ENCODE measurements at places on chromosomes 2 and 18.
A peak's percentile ranks its signal among the peaks of the same experiment; 100 is the strongest.

DNA sequence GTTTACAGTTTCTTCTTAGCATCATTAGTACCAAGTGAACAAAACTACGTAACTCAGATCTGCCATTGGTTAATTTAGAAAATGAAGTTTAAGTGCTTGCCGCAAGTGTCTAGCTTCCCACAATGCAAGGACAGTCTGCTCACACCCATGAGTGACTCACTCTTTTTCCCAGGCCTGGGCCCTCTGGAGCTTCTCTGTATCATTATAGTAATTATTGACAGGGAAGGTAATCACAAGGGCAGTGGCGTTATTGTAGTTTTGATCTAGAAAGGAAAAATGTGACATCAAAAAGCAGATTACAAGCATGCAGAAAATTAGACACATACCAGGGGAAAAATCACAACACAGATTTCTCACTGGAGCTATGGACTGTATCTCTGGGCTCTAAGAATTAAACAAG, 38.5 kb downstream of the NPC1 start:
- no peak overlapping the region for H3K4me3 ChIP-seq
- no peaks in the 10 kb centered on the region for H3K27me3 ChIP-seq
- no peaks in the 10 kb centered on the region for H3K4me1 ChIP-seq
- H3K27ac ChIP-seq: no peak overlapping the region

DNA sequence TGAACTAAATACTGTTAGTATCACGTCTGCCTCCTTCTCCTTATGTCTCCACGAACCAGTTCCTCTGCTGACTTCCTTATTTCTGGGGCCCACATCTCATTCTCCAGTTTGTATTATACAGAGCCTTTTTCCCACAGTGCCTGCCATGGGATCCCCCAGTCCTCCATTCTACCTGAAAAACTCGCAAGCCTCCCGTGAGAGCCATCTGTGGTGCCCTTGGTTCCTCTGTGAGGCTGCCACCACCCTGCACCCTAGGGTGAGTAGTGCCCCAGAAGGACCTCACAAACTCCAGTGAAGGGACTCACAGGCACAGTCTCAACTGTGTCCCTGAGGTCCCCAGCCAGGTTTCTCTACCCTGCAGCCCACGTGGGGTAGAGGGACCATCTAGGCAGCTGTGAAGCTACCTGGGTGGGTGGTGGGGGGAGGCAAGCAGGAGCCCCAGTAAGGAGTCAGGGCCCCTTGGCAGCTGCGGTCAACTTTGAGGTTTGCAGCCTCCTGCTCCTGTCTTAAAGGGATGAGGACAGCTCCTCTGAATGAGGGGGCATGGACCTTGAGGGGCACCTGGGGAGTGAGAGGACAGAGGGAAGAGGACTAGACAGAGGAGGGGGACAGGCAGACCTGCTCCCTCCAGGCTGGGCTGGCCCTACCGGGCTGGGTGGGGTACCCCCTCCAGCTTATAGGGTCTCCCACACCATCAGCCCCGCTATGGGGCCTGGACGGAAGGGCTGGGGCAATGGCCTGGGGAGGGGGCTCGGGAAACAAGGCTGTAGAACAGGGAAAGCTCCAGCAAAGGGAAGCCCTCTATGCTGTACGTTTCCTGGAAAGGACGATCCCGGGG, 1.0 kb downstream of the PSTPIP2 start:
- H3K36me3 ChIP-seq: no peaks in the 10 kb centered on the region
- no peak for DNase-seq
- peak overlapping the region; percentile 60 for H3K4me3 ChIP-seq
- H3K4me1 ChIP-seq: peaks cover 45% of the 10 kb centered on the region
- no peaks in the 10 kb centered on the region for H3K27me3 ChIP-seq
- H3K27ac ChIP-seq: peak overlapping the region; percentile 64

DNA sequence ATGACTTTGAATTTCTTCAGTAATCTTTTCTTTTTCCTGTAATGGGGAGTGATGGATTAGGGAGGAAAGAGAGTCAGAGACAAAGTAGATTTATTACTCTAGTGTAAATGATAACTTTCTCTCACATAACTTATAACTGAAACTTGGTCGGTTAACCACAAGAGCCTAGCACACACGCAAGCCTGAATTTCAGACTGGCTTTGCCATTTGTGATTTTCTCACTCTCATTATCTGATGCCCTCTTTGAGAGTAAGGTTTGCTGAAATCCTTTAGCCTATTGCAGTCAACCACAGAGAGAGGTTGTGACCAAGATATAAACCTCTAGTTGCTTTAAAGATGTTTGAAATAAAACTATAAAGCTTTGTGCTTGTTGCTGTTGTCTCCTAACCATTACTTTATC, 117.9 kb upstream of the NETO1 start:
- H3K27ac ChIP-seq: no peak overlapping the region
- no peak for DNase-seq
- H3K27me3 ChIP-seq: no peaks in the 10 kb centered on the region
- H3K36me3 ChIP-seq: no peaks in the 10 kb centered on the region

- no peaks in the 10 kb centered on the region for H3K36me3 ChIP-seq
- H3K27me3 ChIP-seq: no peaks in the 10 kb centered on the region
- H3K27ac ChIP-seq: no peak overlapping the region
- no peak for DNase-seq
Measured at GRCh38 chr2:164479460-164479859, 141.8 kb downstream of the GRB14 start.

DNA sequence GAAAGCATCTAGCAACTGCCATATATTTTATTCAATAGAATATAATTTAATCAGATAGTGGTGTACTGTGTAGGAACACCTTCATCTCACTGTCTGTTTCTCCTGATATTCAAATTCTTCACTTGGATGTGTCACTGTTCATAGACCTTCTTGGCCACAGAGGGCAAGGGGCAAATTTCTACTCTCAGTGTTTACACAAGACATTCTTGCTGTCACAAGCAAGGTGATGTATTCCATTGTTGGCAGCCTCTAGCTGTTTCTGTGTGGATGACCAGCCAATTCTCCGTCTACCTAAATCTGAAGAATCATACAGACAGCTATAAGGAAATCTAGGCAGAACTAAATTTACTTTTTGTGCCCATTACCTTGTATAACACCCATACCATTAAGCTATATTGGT, 948.3 kb downstream of the CNTNAP5 start:
- no peak overlapping the region for H3K27ac ChIP-seq
- H3K36me3 ChIP-seq: no peaks in the 10 kb centered on the region
- DNase-seq: no peak
- H3K4me3 ChIP-seq: no peak overlapping the region
- no peaks in the 10 kb centered on the region for H3K4me1 ChIP-seq
- H3K27me3 ChIP-seq: no peaks in the 10 kb centered on the region

- no peak overlapping the region for H3K27ac ChIP-seq
- no peaks in the 10 kb centered on the region for H3K36me3 ChIP-seq
- H3K4me3 ChIP-seq: no peak overlapping the region
- DNase-seq: no peak
- H3K4me1 ChIP-seq: no peaks in the 10 kb centered on the region
Measured at GRCh38 chr2:233803292-233803911, 25.3 kb downstream of the MROH2A start.

GRCh38 chr18:58186258-58186948, 142.4 kb downstream of the NEDD4L start:
- DNase-seq: no peak
- no peak overlapping the region for H3K27ac ChIP-seq
- no peak overlapping the region for H3K4me3 ChIP-seq
- H3K36me3 ChIP-seq: no peaks in the 10 kb centered on the region
- H3K4me1 ChIP-seq: no peaks in the 10 kb centered on the region
- no peaks in the 10 kb centered on the region for H3K27me3 ChIP-seq

DNA sequence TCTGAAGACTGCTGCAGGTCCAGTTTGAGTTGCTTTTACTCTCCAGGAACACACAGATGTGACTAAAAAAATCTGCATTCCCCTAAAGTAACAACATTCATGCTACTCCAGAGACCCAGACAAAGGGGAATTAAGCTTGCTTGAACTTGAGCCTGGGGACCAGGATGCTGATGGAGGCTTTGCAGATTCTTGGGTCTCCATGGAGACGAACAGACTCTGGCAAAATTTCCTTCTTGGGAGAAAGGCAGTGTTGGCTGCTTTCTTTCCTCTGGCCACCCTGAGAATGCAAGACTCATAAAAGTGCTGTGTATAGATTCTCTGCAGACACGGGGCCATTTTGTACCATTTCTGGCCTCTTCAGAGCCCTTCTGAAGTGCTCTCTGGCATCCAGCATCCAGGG, 112.0 kb downstream of the ACTR3 start:
- H3K4me1 ChIP-seq: no peaks in the 10 kb centered on the region
- no peak overlapping the region for H3K4me3 ChIP-seq
- no peak for DNase-seq

DNA sequence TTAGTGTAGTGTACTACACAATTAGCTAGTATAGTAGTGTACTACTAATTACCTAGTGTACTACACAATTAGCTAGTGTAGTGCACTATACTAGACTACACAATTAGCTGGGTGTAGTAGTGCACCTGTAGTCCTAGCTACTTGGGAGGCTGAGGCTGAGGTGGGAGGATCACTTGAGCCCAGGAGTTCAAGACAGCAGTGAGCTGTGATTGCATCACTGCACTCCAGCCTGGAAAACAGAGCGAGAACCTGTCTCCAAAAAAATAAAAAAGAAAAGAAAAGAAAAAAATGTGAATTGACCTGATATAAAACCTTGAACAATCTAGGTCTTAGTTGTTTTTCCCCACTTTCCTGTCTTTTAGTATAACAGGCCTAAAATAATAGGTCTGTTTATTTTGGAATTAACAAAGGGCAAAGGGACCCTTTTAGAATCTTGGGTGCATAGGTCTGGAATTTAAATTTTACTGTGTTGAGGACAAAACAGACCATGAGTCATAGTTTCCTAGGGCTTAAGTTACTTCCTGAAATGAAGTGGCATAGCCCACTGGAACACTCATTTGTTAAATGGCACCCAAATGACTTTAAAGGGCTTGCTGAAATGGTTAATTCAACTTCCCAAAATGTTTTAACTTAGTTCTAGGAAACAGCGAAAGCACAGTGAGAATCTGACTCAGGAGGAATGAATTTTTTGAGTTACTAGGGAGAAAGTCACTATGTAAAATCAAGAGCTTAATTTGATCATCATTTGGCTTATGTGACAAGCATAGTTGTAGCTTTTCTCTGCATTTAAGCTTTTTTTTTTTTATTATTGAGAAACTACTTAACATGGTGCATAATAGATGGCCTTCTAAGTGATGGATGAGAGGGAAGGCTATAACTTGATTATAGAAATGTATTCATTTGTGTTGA, 50.7 kb upstream of the ARL5A start:
- DNase-seq: no peak
- no peaks in the 10 kb centered on the region for H3K4me1 ChIP-seq
- no peaks in the 10 kb centered on the region for H3K36me3 ChIP-seq
- H3K27me3 ChIP-seq: no peaks in the 10 kb centered on the region
- no peak overlapping the region for H3K4me3 ChIP-seq

GRCh38 chr2:10914272-10914693, 2.5 kb downstream of the KCNF1 start:
- H3K27me3 ChIP-seq: no peaks in the 10 kb centered on the region
- H3K4me1 ChIP-seq: no peaks in the 10 kb centered on the region
- DNase-seq: no peak
- no peak overlapping the region for H3K4me3 ChIP-seq
- H3K36me3 ChIP-seq: no peaks in the 10 kb centered on the region

DNA sequence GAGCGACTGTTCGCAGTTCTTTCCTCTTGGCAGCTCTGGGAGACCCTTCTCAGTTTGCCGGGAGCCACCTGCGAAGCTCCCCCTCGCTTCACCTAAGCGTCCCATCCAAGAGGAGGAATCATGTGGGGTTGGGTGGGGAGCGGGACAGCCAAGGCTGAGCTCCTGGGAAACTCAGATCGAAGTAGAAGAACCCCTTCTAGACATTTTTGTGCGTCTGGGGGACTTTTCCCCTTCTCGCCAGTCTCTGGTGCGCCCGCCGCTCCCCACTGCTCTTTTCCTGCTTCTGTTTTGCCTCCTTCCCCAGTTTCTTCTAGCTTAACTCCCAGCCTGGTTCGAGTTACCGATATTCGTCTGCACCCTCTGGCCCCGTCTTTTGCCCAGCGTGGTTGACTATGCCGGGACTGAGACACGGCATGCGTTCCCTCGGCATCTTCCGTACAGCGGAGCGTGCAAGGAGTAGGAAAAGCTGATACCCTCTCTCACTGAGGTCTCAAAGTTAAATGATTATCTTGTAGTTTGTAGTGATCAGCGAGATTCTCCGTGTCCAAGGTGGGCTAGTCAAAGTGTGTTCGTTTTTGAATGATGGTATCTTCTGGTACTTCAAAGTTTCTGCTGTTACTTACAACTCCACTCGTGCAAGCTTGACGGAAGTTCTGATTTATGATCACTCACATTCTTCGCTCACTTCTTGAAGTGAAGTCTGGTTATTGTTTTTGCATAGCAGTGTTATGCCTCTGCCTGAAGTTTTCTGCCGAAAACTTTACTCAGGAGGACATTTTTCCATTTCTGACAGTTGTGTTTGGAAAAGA, 664 bp downstream of the CAMKMT start:
- H3K4me1 ChIP-seq: peaks cover 30% of the 10 kb centered on the region
- H3K4me3 ChIP-seq: peak overlapping the region; percentile 94
- peak overlapping the region; percentile 99 for H3K27ac ChIP-seq
- peak; percentile 61 for DNase-seq

- no peaks in the 10 kb centered on the region for H3K4me1 ChIP-seq
- no peak overlapping the region for H3K27ac ChIP-seq
- DNase-seq: no peak
- no peaks in the 10 kb centered on the region for H3K36me3 ChIP-seq
- H3K27me3 ChIP-seq: no peaks in the 10 kb centered on the region
- no peak overlapping the region for H3K4me3 ChIP-seq
Measured at GRCh38 chr2:154495455-154495868, 203.0 kb upstream of the KCNJ3 start.

- no peaks in the 10 kb centered on the region for H3K36me3 ChIP-seq
- H3K27me3 ChIP-seq: no peaks in the 10 kb centered on the region
- H3K27ac ChIP-seq: no peak overlapping the region
Measured at GRCh38 chr2:118372886-118373830, 284.9 kb downstream of the INSIG2 start.

- no peak for DNase-seq
- H3K4me3 ChIP-seq: no peak overlapping the region
- H3K36me3 ChIP-seq: no peaks in the 10 kb centered on the region
- no peaks in the 10 kb centered on the region for H3K27me3 ChIP-seq
- H3K4me1 ChIP-seq: no peaks in the 10 kb centered on the region
Measured at GRCh38 chr2:226694149-226694548, 105.5 kb downstream of the IRS1 start.

DNA sequence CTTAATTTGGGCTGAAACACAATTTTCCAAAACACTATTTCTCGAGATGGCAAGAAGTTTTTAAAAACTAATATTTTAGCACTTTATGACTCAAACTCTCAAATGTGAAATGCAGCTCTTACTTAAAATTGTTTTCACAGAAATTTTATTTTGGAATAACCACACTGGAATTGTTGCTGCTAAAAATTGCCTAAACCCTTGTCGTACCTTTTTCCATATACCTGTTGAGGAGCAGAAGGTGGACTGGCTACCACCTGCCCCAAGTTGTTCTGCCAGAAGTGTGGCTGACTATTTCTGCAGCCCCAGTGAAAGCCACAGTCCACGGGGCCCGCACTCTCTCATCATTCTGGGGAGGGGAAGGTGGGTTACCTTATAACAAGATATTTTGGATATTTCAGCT, 23.4 kb downstream of the TNFRSF11A start:
- DNase-seq: no peak
- H3K4me3 ChIP-seq: no peak overlapping the region
- no peaks in the 10 kb centered on the region for H3K27me3 ChIP-seq
- no peak overlapping the region for H3K27ac ChIP-seq
- H3K36me3 ChIP-seq: no peaks in the 10 kb centered on the region

Data from CD8-positive, alpha-beta memory T cell (primary cell).